ENCODE measurements at places on chromosomes 5 and 9.

DNA sequence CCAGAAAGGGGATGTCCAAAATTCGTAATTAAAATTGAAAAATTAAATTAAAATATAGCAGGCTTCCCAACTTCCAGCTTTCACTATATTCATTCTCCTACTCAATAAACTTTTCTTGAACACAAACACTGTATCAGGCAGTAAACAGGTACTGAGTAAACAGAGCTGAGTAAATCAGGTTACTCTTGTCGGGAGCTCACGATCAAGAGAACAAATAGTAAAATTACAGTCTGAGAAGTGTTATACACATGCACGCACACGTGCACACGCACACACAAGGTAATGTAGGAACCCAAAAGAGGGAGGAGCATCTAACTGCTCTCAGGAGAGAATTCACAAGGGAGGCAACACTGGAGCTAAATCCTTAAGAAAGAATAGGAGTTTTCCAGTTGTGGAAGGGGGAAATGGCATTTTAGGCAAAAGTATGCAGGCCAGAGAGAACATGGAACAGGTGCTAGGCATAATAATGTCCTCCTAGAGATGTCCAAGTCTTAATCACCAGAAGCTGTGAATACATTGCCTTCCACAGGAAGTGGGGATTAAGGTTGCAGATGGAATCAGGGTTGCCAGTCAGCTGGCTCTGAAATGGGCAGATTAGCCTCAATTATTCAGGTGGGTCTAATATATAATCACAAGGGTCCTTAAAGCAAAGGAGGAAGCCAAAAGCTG is 598.8 kb upstream of the BRINP1 start:
- no peak for DNase-seq

- no peak for DNase-seq
These were observed 340.5 kb downstream of the PIK3R1 start for GRCh38 chr5:68555907-68556681.

DNA sequence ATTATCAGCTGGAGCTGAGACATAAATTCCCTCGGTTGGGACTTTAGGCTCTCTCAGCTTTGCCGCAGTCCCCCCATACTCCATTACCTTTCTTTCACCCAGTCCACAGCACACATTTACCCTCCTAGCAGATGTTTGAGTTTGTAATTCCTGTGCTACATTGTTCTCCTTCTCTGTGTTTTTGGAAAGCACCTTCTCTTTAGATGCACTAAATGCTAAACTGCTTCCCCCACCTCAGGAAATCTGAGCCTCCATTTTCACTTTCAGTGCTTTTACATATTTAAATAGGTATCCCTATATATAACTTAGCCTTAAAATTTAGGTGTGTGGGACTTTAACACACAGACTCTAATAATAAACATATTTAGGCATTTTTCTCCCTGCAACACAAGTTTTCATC is 356.9 kb downstream of the NFIB start:
- no peak for DNase-seq

GRCh38 chr5:107526-107925 is 15.6 kb downstream of the PLEKHG4B start:
- DNase-seq, result no peak

GRCh38 chr9:4062966-4063365 is 236.9 kb downstream of the GLIS3 start:
- DNase-seq, result peak; percentile 80

DNA sequence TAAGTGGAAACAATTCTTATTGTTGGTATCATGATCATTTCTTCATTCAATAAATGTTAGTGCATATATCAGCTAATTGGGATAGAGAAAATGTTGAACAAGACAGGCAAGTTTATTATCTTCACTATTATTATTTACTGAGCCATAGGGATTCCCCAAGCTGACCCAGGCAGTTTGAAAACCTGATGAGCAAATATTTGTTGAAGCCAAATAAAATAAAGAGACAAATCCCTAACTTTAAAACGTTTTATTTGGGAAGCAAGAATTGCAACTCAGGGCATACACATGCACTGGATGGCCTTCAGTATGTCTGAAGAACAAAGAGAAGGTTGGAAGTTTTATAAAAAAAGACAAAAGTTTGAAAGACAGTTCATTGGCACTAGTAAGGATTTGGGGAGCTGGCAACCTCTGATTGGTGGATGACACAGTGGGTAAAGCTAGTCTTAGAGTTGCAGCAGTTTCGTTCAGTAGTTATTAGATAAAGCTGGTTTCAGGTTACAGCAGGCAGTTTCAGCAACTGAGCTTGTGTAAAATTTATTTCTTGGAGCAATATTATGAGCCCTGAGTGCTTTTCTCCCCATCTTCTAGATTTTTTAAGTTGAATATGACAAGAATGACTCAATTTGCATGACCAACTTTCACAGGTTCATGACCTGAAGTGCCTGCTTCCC is 44.7 kb upstream of the PRLR start:
- no peak for DNase-seq

- DNase-seq, result peak; percentile 39
These were observed 4.1 kb upstream of the DNAJB5 start for GRCh38 chr9:34985311-34985899.

DNA sequence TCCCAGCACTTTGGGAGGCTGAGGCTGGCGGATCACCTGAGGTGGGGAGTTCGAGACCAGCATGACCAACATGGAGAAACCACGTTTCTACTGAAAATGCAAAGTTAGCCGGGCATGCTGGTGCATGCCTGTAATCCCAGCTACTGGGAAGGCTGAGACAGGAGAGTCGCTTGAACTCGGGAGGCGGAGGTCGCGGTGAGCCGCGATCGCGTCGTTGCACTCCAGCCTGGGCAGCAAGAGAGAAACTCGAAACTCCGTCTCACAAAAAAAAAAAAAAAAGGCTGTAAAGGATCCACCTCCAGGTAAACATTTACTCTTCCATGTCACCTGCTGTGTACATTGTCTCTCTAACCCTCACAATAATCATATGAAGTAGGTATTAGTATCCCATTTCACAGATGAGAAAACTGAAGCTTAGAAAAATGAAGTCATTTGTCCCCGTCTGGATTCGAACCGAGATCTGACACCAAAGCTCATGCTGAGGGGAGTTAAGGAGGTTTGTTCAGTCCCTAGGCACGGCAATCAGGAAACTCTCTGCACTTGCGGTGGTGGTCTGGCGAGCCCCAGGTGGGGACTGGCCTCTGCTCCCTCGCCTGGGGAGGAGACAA is 494 bp upstream of the DOCK2 start:
- DNase-seq, result no peak

DNA sequence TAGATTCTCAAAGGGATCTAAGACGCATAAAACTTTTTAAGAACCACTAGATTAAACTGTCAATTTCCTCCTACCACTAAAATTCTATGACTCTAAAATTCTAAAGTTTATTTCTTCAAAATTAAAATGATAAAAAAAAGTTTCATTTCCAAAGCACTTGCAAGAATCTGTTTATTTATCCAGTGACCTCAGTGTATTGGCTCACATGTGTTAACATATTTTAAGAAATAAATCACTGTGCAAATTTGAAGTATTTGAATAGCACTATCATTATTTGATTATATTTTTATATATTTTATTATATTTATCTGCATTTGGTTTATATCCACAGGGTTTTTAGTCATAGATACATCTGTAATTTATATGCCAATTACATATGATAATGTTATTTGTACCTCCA is 62.2 kb upstream of the SLC12A2 start:
- DNase-seq, result no peak

All from fibroblast of upper back skin (primary cell).